ENCODE measurements at places on chromosomes 3 and 15.

GRCh38 chr3:182045736-182046135, 334.0 kb downstream of the SOX2 start:
- no peak for DNase-seq

- no peak for DNase-seq
Observed at GRCh38 chr3:184062637-184063036, 9.8 kb downstream of the HTR3C start.

DNA sequence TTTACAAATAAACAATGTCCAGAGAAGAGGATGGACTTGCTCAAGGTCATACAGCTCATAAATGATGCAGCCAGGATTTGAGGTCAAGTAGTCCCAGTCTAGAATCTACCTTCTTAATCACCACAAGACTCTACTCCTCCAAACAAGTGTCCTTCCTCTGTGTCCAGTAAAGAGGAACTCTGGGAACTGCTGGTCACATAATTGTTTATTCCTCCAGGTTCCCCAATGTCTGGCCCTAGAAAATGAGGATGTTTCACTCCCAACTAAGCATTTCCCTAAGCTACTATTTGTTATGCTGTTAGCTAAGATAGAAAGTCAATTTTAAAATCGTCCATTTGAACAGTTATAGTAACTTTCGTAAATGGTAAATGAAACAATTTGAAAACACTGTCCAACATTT, 192.4 kb downstream of the FHIT start:
- no peak for DNase-seq

DNA sequence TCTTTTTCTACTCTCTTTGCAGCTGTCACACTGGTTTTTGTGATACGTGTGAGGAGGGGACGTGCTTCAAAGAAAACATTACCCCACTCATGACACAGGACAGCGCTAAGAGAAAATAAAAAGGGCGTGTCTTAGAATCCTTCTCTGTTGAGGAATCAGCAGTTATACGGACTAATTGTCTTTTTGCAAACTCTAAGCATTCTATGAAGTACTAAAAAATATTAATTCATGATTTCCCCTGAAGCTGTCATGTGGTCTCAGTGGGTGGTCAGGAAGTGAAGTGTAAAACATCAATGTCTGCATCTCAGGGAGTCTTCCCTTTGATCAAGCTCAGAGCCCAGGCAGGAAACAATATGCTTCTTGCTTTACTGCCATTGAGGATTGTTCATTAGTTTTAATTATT, 117.5 kb upstream of the CRBN start:
- no peak for DNase-seq

GRCh38 chr15:36156879-36157427, 422.5 kb upstream of the CDIN1 start:
- DNase-seq: peak; percentile 67

- DNase-seq: no peak
Observed at GRCh38 chr3:134563601-134564000, 77.7 kb downstream of the CEP63 start.

GRCh38 chr15:23753248-23753647, 66.1 kb upstream of the NDN start:
- no peak for DNase-seq

DNA sequence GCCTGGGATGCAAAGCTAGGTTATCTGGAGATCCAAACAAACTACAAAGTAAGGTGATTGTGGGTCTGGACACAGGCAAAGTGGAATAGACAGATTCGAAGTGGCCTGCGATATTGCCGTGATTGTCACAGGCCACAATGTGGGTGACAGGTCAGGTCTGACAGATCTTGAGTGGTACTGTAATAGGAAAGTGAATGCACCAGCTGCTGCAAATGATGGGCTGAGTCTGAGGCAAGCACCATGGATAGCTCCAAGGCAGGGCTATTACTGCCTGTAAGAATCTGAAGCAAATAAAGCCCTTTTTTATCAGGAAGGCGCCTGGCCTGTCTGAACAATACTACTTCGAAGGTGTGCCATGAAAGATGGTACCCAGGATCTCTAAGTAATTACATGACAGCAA, 10.0 kb downstream of the ARMC8 start:
- DNase-seq: no peak

GRCh38 chr3:121667333-121667732, 6.6 kb upstream of the HCLS1 start:
- no peak for DNase-seq

DNA sequence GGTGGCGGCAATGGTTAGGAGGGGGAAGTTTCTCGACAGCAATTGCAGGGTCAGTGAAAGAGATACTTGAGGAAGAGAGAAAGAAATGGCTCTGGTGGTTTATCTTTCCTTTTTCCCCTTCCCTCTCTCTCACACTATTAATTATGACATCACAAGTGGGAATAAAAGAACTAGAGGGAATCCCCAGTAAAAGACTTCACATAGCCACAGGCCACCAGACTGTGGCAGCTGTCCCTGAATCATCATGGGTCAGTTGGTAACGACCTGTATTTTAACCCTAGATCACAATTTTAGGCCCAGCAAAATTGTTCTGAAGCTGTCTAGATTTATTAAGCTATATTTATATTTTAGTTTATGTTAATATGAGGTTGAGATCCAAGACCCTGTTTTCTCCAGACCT, 40.3 kb downstream of the MBNL1 start:
- DNase-seq: no peak

DNA sequence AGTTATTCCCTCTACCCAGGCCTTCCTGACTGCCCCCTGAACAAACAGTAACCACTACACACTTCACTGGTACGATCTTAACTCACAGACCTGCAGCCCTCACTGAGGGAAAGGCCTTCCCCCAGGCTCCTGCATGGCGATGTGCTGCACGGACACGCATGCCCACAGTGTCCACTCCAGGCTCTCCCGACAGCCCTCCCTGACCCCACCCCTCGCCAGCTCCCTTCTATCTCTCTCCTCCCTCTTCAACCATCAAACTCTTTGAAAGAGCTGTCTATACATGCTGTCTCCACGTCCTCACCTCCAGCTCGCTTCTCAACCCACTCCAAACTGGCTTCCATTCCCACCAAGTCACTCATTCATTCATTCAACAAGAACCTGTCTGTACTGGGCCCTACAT, 3.9 kb downstream of the SCN5A start:
- DNase-seq: no peak

DNA sequence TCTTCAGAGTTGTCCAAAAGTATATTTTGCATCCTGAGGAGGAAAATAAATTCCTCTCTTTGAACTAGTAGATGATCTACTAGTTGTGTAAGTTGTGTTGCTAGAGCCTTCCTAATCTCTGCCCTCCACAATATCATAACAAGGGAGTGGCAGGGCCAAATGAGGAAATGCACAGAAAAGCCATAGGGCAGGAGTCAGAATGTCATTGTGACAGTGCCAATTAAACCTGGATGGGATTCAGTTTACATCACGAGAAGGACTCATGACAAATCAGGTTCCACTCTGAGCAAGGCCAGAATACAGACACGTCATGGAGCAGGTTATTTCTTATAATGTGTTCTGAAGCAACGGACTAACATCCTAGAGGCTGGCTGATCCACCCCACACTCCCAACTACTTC, 483.2 kb downstream of the CNTN6 start:
- no peak for DNase-seq

GRCh38 chr15:39936187-39936586, 2.3 kb downstream of the EIF2AK4 start:
- DNase-seq: no peak

DNA sequence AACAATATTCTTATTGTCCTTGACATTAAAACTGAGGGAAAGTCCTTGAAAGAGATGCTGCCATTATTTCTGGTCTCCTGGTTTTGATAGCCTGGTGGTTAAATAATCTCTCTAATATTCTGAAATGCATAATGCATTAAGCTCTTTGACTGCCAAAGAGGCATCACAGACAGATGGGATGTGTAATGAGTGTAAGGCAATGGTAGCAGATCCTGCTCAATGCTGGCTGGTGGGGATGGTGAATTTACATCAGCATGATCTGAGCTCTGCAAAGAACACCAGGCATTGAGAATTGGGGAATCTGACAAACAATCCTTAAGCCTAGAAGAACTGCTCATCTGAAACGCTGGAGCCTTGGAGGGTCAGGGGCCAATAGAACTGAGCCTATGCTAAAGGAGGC, 528.6 kb upstream of the LMCD1 start:
- DNase-seq: no peak

GRCh38 chr3:132927896-132928295, 110.3 kb upstream of the TMEM108 start:
- no peak for DNase-seq

GRCh38 chr3:99114565-99115291, 213.2 kb upstream of the DCBLD2 start:
- no peak for DNase-seq

- DNase-seq: no peak
Observed at GRCh38 chr3:107241217-107241616, 136.0 kb upstream of the CCDC54 start.

DNA sequence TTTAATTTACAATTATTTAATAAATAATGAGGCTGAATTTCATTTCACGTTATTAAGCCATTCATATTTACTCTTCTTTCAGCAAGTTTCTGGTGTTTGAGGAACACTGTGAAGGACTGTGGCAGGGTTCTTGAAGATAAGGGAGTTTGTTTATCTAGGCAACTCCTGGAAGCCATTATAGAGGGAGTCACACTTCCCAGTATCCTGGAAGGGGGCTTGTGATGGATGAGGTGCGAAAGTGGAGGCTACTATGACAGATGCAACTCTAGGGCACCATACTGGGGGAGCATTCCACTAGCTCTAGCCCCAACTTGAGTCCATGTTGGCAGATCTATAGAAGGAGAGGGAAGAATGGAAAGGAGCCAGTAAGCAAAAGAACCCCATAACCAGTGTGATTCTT, 14.4 kb downstream of the CNOT10 start:
- no peak for DNase-seq

DNA sequence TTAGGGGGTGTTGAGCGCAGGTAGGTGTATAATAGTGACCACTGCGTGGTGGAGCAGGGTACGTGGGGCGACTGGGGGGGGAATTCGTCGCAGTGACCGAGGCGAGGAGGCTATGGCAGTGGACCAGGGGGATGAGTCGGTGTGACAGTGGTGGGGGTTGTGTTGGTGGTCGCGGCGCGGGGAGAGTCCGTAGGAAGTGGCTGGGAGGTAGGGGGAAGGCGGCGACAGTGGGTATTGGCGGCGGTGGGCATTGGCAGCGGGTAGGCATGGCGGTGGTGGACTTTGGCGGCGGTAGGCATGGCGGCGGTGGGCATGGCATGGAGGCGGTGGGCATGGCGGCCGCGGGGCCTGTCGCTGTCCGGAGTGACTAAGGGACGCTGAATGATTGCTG, 739 bp downstream of the SNRPN start:
- no peak for DNase-seq

GRCh38 chr3:171883893-171884279, 40.7 kb downstream of the TMEM212 start:
- no peak for DNase-seq

DNA sequence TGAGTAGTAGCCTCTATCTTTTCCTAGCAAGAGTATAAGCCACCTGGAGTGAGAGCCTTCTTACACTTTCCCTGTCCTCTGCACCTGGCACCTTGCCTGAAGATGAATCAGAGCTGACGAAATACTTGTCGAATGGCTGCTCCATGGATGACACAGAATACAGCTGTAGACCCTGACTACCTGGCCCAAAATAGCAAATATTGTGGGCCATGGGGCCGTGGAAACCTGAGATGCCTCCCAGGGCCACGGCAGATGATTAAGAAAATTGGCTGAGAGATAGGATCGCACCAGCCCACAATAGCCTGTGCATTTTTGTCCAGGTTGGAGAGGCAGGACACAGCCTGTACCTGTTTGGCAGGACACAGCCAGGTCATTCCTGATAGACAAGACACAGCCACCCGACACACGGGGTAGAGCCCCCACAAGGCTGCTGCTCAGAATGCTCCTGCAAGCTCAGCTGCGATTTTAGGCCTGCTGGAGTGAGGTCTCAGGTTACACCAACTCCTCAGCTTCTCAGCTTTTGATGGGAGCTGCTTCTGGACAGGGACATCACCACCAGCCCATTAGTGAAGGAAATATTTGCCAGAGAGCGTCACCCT, 22.9 kb upstream of the TPM1 start:
- no peak for DNase-seq

DNA sequence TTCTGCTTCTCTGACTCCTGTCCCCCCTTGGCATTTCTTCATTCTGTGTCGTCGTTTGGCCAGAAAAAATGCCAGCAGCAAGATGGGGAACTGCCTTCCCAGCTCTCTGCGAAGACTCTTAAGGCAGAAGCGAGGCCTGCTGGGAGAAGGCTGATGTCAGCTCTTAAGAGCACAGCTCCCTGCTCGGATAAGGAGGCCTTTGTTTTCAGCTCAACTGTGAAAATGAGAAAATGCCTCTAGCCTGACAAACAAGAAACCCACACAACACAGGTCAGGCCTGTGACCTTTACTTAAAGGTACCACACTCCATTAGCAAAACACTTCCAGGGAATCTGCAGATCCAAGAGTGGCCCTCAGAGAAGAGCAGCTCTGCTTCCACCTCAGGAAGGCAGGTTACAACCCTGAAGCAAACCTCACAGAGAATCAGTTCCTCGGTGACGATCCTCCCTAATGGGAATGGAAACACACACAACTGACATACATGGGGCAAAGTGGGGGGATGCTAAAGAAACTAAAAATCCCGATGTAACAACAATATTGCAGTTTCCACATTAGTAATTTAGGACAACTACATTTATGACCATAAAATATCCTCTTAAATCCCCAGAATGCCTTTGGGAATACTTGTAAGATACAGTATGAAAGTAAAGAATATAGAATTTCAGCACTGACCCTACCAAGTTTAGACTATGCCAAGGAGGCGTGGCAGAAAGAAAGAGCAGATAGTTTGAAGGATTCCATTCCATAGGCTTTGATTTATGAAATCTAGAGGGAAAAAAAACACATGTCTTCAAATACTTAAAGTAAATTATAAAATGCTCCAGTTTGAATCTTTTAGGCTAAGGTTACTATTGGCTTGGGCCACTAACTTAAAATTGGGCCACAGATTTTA, 52.1 kb downstream of the VGLL4 start:
- peak; percentile 96 for DNase-seq

GRCh38 chr3:56321892-56322291, 146.4 kb downstream of the ERC2 start:
- DNase-seq: no peak

DNA sequence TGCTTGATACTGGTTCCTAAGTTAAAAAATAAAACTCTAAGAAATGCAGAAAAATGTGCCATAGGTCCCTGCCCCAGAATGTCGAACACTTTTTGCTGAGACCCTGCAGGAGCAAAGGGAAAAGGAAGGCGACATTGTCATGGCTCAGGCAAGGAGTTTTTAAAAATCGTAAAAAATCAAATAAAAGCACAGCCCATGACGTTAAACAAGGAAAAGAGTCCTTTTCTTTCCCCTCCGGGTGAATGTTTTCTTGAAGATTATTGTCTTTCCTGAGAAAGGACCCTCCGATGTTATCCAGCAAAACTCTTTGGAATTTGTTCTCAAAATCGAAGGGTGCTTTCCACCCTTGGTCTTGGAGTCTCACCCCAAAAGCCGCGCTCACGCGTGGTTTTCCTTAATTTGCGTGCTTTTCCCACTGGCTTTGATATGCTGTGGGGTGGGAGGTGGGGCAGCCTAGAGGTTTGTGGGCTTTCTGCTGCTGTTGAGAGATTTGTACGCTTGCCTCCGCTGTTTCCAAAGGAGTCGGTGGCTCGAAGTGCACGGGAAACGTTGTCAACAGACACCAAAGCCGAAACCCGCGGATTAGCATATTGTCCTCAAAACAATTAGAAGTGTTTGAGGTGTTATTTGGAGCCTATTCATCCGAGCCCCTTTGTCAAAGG, 2.9 kb downstream of the SOX14 start:
- DNase-seq: no peak

GRCh38 chr3:196642434-196642833, 2.9 kb downstream of the NRROS start:
- DNase-seq: no peak

Data from retinal pigment epithelial cell (primary cell).